Calu3 (cell line): ENCODE measurements at places on chromosomes 4 and X. TPM values are rescaled to one million over a fixed set of nuclear protein-coding genes. Genes with fewer than 3 reads are reported as not detected.
A peak's percentile ranks its signal among the peaks of the same experiment; 100 is the strongest.

PABPC1L2B gene
- not detected in 2 replicates for total RNA-seq

GRCh38 chrX:150649096-150649870 lies 43.9 kb upstream of the MTMR1 start:
- no peak for DNase-seq

DNA sequence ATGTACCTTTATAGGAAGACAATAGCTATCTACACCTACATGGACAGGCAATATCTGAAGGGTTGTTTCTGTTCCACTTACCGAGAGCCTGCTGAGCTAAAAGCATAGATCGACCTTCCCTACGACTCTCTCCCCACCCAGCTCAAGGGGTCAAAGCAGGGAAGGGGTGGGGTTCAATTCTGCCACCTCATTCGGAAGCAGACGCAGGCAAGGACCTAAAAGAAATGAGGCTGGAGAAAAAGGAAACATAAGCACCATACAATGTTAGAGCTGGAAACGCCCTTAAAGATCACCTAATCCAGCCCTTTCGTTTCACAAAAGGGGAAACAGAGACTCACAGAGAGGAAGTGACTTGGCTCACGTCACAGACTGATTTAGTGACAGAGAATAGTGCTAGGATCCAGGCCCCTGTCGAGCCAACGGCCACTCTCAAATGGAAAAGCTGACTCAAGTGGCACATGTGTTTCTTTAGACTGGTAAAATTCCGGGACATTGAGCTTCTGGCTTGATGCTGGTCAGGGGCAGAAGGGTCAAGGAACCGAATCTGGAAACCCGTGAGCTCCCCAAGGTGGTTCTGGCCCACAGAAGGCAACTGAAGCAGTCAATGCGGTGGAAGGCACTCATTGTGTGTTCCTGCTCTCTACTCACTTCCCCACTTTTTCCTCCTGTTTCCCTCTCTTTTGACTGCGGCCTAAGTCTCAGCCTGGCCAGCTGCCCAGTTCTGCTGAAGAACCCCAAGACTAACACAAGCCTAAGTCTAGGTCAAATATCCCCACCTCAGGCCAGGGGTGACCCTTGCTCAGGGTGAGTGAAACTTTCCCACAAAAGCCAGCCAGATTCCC lies 7.5 kb downstream of the SEPTIN6 start:
- DNase-seq, result no peak

DNA sequence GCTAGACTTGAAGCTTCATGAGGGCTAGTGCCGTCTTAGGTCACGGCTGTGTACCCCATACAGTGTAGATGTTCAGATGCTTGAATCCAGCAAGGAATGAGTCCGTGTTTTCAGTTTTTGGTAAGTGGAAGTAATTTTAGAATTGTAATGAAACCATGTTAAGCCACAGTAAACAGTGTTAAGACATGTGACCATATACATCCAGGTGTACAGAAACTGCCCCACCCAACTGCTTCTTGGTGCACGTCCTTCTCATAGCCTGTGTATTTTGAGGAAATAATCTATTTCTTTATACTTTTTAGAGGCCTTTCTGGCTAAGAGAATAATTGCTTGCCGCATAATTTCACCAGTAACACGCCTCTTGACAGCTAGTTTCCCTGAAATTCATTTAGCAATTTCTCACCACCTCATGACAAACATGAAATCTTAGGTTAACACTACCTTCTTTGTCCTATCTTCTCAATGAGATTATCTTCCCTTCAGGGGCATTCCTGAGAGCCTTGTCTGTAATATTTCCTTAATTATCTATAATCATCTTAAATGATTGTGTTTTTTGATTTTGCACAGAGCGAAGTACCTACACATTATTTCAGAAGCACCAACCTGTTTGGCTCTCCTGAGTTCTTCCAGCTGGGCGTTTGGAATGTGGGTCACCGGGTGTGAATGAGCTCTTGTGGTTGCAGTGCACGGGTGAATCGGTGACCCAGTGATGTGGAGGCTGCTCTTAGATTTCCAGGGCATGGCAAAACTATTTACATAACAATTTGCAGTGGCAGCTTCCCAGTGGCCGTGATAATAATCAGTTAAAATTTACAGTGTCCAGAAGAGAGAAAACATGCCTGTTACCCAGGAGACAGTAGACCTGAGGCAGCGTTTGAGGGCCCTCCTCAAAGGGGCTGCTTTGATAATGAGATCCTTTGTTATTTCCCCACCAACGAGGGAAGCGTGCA lies 50.2 kb upstream of the TADA2B start:
- no peak for DNase-seq

- DNase-seq, result peak; percentile 5
These were observed 283.6 kb downstream of the CFAP299 start for GRCh38 chr4:80619070-80619674.

NPY2R gene
- not detected in 2 replicates for total RNA-seq

CT45A2 gene
- not detected in 2 replicates for total RNA-seq

ERVMER34-1 gene
- total RNA-seq, result 2.5 and 3.2 TPM in 2 replicates

SLC26A1 gene
- 0.49 and 0.68 TPM in 2 replicates for total RNA-seq
